ENCODE measurements at places on chromosomes 12 and 14. TPM values are rescaled to one million over a fixed set of nuclear protein-coding genes. Genes with fewer than 3 reads are reported as not detected.

The CD69 gene
- total RNA-seq: not detected

The CCDC197 gene
- not detected for total RNA-seq

The SLC10A1 gene
- total RNA-seq: not detected

The MGST1 gene
- total RNA-seq: 731 TPM

The CLECL1 gene
- total RNA-seq: not detected

The CCDC60 gene
- not detected for total RNA-seq

The HHIPL1 gene
- 0.28 TPM for total RNA-seq

The PKP2 gene
- 9.0 TPM for total RNA-seq

The LMNTD1 gene
- total RNA-seq: not detected

The MRPL51 gene
- total RNA-seq: 320 TPM

The TMED10 gene
- 258 TPM for total RNA-seq

The MYO1H gene
- total RNA-seq: not detected

The MAP1LC3B2 gene
- total RNA-seq: 1.2 TPM

The LARP4 gene
- 48.9 TPM for total RNA-seq

Measured in A549 treated with AZD2906 at 1 μM for 4 hours (cell line).